Activated CD8-positive, alpha-beta memory T cell treated with anti-CD3 and anti-CD28 coated beads, Interleukin-2, amount 50 U/mL, for 4 hours (primary cell): ENCODE measurements at places on chromosomes 16 and 17.
A peak's percentile ranks its signal among the peaks of the same experiment; 100 is the strongest.

DNA sequence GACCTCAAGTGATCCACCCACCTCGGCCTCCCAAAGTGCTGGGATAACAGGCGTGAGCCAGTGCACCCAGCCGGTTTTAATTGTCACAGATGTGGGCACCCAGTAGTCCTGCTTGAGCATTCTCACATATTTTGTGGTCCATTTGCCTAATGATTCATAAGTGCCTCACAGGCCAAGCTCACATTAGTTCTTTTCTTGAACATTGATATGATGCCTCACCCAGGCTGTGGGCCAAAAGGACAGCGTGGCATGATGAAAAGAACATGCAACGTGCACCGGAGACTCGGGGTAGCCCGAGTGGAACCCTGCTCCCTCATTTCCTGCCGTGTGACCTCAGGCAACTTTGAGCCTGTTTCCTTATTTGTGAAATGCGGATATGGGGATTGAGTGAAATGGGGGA is 181.9 kb downstream of the SNX29 start:
- DNase-seq, result no peak

- DNase-seq, result no peak
Measured at GRCh38 chr16:59214455-59214854, 480.3 kb upstream of the GOT2 start.

GRCh38 chr17:28810437-28810836 is 32.2 kb downstream of the FAM222B start:
- no peak for DNase-seq

DNA sequence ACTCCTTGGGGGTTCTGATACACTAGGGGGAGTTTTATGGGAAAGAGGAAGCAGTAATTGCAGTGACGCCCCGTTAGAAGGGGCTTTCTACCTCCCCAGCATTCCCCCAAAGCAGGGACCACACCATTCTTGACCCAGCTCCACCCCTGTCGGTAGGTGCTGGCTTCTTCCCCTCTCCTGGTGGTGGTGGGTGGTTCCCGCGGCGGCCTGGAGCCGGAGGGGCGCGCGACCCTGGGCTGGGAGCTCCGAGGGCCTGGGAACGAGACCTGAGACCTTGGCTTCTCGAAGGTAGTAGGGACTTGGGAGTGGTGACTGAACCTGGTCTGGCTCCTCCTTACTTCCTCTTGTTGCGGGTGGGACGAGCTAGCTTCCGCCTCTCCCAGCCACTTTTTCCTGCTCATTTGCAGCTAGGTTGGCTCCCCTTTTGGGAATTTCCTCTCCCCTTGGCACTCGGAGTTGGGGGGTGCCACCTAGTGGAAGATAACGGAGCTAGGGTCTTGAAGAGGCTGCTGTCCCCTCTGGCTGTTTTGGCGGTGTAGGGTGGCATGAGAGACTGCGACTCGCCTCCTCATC is 438 bp downstream of the GRN start:
- peak; percentile 52 for DNase-seq

- DNase-seq, result no peak
Measured at GRCh38 chr16:84643180-84643583, 5.1 kb upstream of the KLHL36 start.
